ENCODE measurements at places on chromosomes 7 and 10.

DNA sequence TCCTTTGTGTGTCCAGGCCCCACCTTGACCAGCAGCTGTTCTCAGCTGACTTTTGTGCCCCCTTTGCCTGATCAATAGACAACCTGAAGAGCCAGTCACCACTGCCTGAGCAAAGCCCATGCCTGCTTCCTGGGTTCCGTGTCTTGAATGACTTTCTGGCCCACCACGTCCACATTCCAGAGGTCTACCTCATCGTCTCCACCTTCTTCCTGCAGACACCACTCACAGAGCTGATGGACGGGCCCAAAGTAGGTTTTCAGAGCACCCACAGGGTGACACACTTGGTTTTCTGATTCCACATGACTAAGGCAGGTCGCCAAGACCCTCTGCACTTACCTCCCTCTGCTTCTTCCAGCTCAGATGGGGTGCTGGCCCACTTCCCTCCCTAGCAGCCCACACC, 126.8 kb downstream of the WDFY4 start:
- no peak for DNase-seq

DNA sequence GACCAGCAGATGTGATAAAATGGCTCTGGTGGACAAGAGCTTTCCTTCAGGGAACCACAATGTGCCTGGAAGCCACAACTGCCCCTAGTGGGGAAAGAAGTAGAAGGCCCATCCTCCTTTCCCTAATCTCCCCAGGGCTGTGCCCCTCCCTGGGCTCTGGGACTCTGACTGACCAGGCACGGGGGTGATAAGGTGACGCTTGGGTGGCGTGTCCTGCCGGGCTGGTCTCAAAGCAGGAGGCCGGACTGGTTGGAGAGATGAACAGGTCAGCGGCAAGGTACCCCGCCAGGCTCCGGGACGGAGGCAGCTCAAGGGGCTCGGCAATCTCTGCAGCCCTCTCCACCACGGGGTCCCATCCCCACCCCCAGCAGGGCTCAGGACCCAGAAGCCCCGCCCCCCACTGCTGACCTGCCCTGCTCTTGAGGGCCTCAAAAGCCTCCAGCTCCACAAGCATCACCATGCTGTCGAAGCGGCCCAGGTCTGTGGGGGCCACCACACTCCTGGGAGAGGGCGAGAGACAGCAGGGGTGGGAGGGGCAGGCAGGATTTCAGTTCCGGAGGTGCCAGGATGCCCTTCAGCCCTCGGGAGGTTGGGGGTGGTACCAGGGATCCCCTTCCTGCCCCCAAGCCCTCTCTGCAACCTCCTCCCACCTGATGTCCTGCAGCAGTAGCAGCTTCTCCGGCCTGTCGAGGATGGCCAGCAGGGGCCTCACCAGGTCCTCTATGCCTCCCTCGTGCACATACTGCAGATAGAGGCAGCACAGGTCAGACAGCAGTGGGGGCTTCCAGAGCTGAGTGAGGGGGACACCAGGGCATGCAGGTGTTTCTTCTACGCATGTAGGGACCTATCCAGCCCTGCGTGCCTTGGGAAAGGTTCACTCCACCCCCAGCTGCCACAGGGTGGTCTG, 12.2 kb downstream of the LZTS2 start:
- DNase-seq = no peak

DNA sequence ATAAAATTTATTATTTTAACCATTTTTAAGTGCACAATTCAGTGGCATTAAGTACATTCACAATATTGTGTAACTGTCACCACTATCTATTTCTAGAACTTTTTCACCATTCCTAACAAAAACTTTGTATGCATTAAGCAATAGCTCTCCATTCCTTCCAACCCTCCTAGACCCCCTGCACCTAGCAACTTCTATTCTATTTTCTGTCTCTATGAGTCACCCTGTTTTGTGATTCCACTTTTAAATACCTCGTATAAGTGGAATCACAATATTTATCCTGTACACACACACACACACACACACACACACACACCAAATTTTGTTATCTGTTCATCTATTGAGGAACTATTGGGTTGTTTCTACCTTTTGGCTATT, 89.2 kb downstream of the ARID5B start:
- no peak for DNase-seq

GRCh38 chr10:33286157-33286934, 48.1 kb downstream of the NRP1 start:
- no peak for DNase-seq

DNA sequence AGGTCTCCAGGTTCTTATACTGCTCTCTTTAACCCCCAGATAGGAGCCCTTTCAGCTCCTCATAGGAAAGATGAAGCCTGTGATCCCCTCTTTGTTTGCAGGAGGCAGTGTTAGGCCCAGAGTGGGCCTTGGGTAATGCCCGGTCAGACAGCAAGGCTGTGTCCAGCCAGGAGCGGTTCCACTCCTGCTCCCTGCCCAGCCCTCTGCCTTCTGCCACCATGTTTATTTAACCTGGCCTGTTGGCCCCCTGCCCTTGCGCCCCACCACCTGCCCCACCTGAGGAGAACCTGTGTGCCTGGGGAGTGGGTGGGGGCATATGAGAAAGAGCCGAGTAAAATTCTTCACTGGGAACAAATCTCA, 24.3 kb downstream of the CDH23 start:
- no peak for DNase-seq

- DNase-seq = no peak
Observed at GRCh38 chr10:94224656-94225055, 138.1 kb downstream of the NOC3L start.

DNA sequence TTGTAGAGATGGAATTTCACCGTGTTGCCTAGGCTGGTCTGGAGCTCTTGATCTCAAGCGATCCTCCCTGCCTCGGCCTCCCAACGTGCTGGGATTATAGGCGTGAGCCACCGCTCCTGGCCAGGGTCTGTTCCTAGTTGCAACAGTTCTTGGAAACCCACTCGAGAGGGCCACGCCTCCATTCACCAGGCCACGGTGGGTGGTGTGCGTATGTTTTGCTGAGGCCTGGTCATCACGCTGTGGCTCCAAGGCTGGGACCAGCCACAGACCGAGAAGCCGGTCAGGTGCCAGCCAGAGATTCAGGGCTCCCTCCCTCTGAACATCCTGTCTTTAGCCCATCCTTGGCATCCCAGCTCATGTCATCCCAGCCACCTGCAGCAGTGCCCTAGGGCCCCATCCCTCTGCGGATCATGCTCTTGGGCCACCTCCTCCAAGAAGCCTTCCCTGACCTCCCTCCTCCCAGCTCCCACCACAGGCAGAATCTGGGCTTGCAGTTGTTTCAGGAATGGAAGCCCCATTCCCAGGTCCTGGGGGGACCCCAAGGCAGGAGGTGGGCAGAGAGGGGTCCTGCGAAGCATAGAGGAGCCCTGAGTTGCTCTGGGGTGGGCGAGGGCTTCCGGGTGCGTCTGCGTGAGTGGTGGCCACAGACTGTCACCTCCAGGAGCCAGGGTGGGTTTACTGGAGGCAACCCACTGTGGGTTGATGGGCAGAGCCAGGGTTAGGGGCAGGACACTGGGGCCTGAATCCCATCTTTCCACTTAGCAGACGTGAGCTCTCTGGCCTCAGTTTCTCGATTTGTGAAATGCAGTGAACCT, 5.2 kb downstream of the LAT2 start:
- DNase-seq = no peak

- no peak for DNase-seq
Observed at GRCh38 chr7:115634633-115635032, 395.9 kb downstream of the TFEC start.

DNA sequence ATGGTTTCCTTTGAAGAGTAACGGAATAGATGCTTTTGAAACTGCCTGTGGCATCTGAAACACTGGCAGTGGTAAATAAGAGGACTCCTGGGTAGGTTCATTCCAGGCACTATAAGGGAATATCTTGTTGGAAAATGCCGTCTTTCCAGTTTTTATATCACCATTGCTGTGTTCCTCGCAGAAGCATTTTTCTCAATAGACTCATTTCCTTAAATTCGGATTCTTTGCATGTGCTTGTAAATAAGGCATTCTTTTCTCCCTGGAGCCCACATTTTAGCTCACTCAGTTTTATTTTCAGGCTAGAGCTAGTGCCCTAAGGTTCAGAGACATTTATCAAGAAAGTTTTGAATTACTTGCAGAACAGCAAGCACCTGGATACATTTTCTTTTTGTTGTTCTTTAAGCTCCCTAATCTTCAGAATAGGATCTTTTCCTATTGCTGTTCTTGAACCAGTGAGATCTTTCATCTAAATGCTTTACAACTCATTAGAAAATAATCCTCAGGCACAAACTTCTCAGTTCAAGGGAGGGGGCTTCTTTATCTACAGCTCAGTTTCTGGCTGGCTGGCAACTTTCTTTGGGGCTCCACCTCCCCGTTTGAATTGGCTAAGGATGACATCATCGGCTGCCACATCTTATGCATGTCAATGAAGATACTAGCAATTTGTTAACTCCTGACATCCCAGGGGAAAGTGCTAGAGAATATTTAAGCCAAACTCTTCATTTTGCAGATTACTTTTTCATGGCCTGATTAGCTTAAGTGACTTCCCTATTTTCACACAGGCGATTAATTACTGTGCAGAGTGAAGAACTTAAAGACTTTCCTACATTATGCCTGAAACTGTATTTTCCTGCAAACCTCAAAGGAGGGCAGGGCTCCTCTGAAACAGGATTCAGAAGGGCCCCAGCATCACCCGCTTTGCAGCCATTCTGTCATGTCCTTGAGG, 133.7 kb upstream of the RSU1 start:
- peak; percentile 80 for DNase-seq

GRCh38 chr7:2614631-2615330, 17.0 kb upstream of the TTYH3 start:
- DNase-seq = peak; percentile 86

- no peak for DNase-seq
Observed at GRCh38 chr10:20088061-20088701, 271.9 kb downstream of the PLXDC2 start.

DNA sequence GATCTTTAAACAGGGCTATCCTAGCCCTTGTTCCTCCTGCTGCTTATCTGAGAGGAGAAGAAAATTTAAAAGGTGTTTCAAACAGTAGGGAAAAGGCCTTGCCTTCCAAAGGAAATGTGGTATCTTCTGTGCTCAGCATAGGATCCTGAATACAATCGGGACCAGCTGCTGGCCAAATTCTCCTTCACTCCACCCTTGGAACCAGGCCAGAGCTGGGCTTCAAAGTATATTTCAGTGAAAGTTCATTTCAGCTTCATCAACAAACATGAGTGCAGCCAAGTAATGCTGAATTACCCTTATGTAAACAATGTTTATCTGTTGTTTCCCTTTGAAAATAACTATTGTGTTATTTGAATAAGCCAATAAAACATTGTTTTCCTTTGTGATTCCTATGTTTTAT, 146.5 kb upstream of the MEOX2 start:
- DNase-seq = no peak

GRCh38 chr7:130959743-130960207, 225.8 kb upstream of the KLF14 start:
- no peak for DNase-seq

Measured in spinal cord (tissue), 10 donors.